ENCODE measurements at places on chromosomes 7 and 10. TPM values are rescaled to one million over a fixed set of nuclear protein-coding genes. Genes with fewer than 3 reads are reported as not detected.

Gene SPDYE6
- total RNA-seq = not detected

Gene ADAM22
- total RNA-seq = 0.24 TPM

GRCh38 chr10:60208676-60209269 is 180.9 kb downstream of the ANK3 start:
- peak; percentile 22 for ATAC-seq

- ATAC-seq = no peak
Observed at GRCh38 chr7:55261386-55261770, 103.8 kb upstream of the LANCL2 start.

DNA sequence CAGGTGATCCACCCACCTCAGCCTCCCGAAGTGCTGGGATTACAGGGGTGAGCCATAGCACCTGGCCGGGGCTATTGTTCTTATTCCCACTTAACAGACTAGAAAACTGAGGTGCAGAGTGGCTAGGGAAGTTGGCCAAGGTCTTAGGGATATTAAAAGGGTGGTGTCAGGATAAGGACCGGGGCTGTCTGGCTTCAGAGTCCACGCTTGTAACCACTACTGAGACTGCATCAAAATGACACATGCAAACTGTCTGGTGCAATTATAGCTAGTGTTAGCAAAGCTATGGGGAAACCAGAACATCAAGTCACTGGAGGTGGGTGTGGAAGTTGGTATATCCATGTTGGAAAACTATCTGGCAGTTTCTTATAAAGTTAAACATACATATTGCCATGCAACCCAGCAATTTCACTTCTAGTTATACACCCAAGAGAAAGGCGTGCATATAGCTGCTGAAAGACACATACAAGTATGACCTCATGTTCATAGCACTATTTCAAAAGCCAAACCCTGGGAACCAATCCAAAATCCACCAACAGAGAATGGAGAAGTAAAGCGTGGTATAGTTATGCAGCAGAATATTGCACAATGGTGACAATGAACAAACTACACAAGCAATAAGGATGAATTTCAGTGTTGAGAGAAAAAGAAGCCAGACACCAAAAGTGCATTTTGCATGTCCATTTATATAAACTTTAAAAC is 33.9 kb upstream of the EEPD1 start:
- ATAC-seq = peak; percentile 90

All from esophagus mucosa (tissue), 1 donor.